Spinal cord (tissue), 10 donors: ENCODE measurements at places on chromosomes 5 and 9. TPM values are rescaled to one million over a fixed set of nuclear protein-coding genes. Genes with fewer than 3 reads are reported as not detected.

- H3K4me1 ChIP-seq: no peaks in the 10 kb centered on the region
- no peaks in the 10 kb centered on the region for H3K27me3 ChIP-seq
- H3K36me3 ChIP-seq: no peaks in the 10 kb centered on the region
- DNase-seq: no peak
- H3K27ac ChIP-seq: no peak overlapping the region
These were observed 327.7 kb downstream of the CDK5RAP2 start for GRCh38 chr9:120252248-120252647.

- DNase-seq: no peak
- no peaks in the 10 kb centered on the region for H3K4me1 ChIP-seq
- no peak overlapping the region for H3K27ac ChIP-seq
- no peaks in the 10 kb centered on the region for H3K36me3 ChIP-seq
These were observed 185.0 kb upstream of the PTGER4 start for GRCh38 chr5:40494631-40495236.

DNA sequence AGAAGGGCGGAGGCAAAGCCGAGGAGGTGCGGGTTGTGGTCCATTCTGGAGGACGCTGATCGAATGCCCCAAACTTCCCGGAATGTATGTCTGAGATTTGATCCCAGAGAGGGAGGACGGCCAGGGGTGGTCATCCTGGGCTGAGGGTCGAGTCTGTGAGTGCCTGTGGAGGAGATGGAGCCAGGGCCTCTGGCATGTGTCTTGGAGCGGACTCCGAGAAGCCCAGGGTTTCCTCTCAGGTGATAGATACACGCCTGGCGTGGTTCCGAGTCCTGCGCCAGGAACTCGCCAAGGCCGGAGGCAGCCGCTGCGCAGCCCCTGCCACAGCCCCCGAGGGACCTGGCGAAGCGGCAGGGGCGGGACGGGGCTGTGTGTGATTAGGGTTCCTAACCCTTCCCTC is 363 bp downstream of the ZNF454 start:
- H3K4me1 ChIP-seq: peaks cover 29% of the 10 kb centered on the region
- H3K27me3 ChIP-seq: no peaks in the 10 kb centered on the region
- H3K36me3 ChIP-seq: peaks cover 23% of the 10 kb centered on the region

- H3K4me3 ChIP-seq: no peak overlapping the region
- H3K27me3 ChIP-seq: no peaks in the 10 kb centered on the region
- H3K36me3 ChIP-seq: no peaks in the 10 kb centered on the region
- peaks cover 16% of the 10 kb centered on the region for H3K4me1 ChIP-seq
These were observed 317.3 kb downstream of the GADD45G start for GRCh38 chr9:89922099-89922498.

DNA sequence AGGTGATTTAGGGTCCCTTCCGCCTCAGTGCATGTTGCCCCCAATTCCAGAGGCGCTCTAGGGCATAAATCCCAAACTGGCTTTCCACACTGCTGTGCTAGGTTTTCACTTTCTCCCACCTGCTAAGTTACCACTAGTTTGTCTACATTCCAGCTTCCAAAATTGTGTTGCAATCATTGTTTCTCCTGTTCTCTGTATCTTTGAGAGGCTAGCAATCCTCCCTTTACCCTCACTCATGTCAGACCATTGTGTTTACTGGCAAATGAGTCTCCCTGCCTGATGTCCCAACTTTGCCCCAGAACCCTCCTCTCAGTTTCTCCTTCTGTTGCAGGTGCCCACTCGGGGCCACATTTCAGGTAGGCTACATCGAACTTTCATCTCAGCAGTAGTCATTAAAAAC is 221.3 kb downstream of the PDZD2 start:
- H3K36me3 ChIP-seq: no peaks in the 10 kb centered on the region

SPINK6 gene
- total RNA-seq: not detected

- DNase-seq: peak; percentile 4
- H3K27ac ChIP-seq: no peak overlapping the region
- no peaks in the 10 kb centered on the region for H3K36me3 ChIP-seq
- H3K4me3 ChIP-seq: no peak overlapping the region
- H3K27me3 ChIP-seq: no peaks in the 10 kb centered on the region
These were observed 125.0 kb upstream of the NR5A1 start for GRCh38 chr9:124632077-124632621.

DNA sequence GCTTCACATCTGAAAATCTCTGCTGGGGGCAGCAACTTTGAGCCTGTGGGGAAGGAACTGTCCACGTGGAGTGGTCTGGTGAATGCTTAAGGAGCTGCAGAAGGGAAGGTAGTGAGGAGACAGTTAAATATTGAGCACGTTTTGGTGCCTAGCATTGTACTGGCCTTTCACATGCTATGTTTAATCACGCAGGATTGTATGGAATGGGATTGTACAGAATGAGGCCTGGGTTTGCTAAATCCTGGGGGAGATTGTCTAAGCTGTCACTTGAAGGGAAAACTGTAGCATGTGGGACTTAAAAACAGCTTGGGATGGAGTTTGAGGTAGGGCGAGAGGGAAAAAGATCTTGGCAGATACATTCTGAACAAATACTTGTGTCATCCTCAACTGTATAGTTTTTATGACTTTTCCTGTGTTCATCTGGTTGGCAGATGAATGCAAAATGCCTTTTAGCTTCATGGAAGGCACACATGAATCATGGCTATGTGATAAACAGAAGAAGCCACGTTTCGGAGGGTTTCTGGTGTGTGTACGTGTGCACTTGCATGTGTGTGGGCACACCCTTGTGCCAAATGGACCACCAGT is 106.6 kb downstream of the TMC1 start:
- no peak overlapping the region for H3K27ac ChIP-seq
- peaks cover 4% of the 10 kb centered on the region for H3K4me1 ChIP-seq
- no peaks in the 10 kb centered on the region for H3K36me3 ChIP-seq
- H3K27me3 ChIP-seq: no peaks in the 10 kb centered on the region
- no peak for DNase-seq

DNA sequence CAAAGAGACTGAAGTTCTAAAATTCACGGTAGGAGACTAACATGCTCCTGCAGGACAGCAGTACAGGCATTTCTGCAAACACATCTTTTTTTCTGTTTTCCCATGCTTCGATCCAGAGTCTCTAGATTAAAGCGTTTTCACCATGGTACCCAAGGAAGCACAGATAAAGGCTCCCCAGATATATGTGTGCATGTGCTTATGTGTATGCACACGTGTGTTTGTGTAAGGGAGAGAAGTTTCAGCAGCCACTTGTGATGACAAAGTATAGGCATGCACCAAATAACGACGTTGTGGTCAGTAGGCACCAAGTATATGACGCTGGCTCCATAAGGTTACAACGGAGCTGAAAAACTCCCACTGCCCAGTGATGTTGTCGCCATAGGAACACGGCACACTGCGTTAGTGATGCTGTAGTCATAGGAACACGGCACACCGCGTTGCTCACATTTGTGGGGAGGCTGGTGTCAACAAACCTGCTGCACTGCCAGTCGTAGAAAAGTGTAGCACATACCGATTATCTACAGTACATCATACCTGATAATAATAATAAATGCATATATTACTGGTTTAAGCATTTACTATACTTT is 21.7 kb downstream of the MED10 start:
- no peaks in the 10 kb centered on the region for H3K27me3 ChIP-seq
- H3K27ac ChIP-seq: no peak overlapping the region
- peaks cover 11% of the 10 kb centered on the region for H3K4me1 ChIP-seq
- DNase-seq: no peak
- no peak overlapping the region for H3K4me3 ChIP-seq

ITGA1 gene
- total RNA-seq: 22.1 TPM

DNA sequence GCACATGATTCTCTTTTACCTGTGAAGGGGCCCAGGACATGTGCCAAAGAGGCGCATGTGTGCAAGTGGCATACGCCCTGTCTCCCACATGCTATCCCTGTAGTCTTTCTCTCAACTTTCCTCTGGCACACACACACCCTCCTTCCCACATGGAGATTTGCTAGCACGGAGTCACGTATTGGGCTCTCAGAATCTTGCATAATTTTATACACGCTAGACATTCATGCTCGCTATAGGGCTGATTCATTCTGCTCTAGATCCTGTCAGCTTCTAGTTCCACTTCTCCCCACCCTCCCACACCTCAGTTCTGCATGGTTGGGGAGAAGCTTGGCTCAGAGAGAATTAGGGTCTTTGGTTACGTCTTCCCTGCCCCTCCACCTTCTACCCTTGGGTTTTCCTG is 72.8 kb downstream of the CD180 start:
- H3K4me1 ChIP-seq: no peaks in the 10 kb centered on the region
- H3K36me3 ChIP-seq: no peaks in the 10 kb centered on the region
- no peak for DNase-seq

GRCh38 chr9:122158202-122158601 is 1.4 kb downstream of the NDUFA8 start:
- no peaks in the 10 kb centered on the region for H3K36me3 ChIP-seq
- no peaks in the 10 kb centered on the region for H3K27me3 ChIP-seq
- H3K4me3 ChIP-seq: no peak overlapping the region
- peaks cover 7% of the 10 kb centered on the region for H3K4me1 ChIP-seq
- DNase-seq: no peak
- no peak overlapping the region for H3K27ac ChIP-seq

LCN1 gene
- total RNA-seq: not detected
